WTC11 (cell line): ENCODE measurements at places on chromosomes 2 and 18. TPM values are rescaled to one million over a fixed set of nuclear protein-coding genes. Genes with fewer than 3 reads are reported as not detected.

DNA sequence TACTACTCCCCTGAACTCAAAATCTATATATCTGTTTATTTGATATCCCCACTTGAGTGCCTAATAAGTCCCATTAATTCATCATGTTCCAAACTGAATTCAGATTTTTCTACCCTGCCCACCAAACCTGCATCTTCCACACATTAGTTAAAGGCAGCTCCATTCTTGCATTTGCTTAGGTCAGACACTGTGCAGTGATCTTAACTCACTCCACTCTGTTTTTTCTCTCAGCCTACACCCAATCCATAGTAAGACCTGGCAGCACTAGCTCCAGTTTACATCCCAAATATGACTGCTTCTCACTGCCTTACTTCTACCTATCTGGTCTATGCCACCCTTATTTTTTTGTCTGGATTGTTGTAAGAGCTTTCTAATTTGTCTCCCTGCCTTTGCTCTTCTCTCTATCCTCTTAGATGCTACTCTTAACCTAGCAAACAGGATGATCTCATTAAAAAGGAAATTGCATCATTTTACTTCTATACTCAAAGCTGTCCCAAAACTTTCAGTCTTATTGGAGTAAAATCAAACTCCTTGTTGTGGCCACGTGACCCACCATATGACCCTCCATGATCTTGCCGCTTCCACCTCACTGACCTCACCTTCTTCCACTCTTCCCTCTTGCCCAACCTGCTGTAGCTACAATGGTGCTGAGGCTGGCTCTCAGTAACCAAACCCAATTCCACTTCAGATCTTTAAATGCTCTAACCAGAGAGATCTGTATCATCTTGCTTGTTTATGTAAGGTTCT is 274.9 kb upstream of the FANCL start:
- DNase-seq, result no peak

GRCh38 chr2:73451263-73451972 is 65.8 kb downstream of the ALMS1 start:
- DNase-seq, result no peak

Gene PAX3
- not detected in 3 replicates for total RNA-seq

- no peak for DNase-seq
Measured at GRCh38 chr2:118292991-118293390, 204.7 kb downstream of the INSIG2 start.

- DNase-seq, result no peak
Measured at GRCh38 chr2:154125891-154126290, 254.2 kb downstream of the GALNT13 start.

Gene ZNF521
- total RNA-seq, result 13.8 to 16.9 TPM (median 15.3 TPM) in 3 replicates

DNA sequence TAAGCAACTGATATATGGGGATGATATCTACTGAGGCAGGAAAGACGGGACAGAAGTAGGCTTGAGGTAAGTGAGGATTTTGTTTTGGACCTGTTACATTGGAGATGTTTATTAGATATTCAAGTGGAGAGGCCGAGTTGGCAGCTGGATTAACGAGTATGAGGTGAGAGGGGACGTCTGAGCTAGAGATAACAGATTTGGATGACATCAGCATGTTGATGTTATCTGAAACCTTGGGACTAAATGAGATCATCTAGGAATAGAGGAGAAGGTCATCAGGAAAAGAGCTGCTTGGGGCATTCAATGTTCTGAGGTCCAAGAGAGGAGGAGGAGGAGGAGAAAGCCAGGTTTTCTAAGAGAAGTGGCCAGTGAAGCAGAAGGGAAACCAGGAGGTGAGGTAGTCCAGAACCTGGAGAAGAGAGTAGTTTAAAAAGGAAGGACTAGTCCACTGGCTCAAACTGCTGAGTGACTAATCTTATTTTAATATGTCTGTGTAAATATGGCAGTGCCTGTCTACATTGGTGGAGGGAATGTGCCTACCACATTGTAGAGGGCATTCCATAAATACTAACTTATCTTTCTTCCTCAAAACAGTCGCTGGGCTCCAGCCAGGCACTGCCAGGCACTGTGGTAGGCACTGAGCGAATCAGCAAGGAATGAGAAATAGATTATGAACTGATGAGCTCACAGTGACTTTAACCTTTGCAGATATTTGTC is 488.3 kb downstream of the DLGAP1 start:
- no peak for DNase-seq

Gene SLC11A1
- total RNA-seq, result 0.25 to 0.55 TPM (median 0.31 TPM) in 3 replicates

DNA sequence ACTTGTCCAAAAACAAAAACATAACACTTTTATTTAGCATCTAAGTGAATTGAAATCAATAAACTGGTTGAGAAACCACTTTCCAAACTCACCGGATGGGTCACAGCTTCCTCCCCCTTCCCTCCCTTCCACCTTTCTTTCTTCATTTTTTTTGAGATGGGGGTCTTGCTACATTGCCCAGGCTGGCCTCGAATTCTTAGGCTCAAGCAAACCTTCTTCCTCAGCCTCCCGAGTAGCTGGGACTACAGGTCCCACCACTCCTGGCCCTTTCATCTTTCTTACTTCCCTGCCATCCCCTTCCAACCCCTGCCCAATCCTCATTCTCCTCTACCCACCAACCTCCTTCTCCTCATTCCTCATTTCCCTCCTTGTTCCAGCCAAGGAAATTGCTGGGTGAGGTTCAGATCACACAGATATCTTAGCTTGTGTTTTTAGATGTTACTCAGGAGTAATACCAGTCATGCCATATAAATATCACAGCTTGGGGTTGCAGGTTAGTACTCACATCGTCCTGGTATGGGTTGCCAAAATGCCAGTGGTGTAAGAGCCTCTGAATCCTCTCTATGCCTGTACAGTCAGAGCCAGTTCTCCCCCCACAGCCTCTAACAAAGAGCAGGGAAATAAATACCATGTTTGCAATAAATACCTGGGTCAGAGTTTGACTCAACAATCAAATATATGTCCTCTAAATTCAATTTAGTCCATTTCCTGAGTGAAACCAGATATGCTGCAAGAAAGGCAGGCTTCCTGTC is 132.7 kb upstream of the NDUFV2 start:
- no peak for DNase-seq

GRCh38 chr2:143296089-143296488 is 166.9 kb downstream of the ARHGAP15 start:
- no peak for DNase-seq

Gene STARD6
- 0.23 TPM in 1 of 3 replicates, not detected in the others for total RNA-seq

- no peak for DNase-seq
Measured at GRCh38 chr18:59821983-59822382, 77.8 kb upstream of the PMAIP1 start.

- DNase-seq, result no peak
Measured at GRCh38 chr18:37343542-37343851, 222.1 kb downstream of the CELF4 start.
